ENCODE measurements at places on chromosomes 12 and 14.

DNA sequence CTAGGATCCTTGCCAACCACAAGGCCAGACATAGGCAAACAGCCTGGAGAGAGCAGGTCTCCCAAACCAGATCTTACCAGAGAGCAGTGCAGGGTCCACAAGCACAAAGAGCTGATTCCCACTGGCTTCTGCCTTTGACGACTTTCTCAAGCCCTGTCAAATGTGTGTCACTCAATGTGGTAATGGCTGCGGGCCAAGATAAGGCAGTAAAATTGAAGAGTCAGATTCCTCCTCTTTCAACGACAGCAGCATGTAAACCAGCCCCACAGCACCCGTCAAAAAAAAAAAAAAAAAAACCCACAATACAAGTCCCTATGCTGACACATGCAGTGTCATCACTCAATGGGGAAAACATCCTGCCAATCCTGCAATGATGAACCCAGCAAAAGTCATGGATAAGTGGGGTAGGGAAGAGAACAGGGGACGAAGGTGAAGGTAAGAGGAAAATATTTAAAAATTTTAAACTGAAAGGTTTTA is at the start of gene STON2:
STON2 (minus strand) TSS at position 123 of the 477 bp plus-strand sequence. CDS start 1,942 bp downstream, outside the sequence.
- no peak for DNase-seq

DNA sequence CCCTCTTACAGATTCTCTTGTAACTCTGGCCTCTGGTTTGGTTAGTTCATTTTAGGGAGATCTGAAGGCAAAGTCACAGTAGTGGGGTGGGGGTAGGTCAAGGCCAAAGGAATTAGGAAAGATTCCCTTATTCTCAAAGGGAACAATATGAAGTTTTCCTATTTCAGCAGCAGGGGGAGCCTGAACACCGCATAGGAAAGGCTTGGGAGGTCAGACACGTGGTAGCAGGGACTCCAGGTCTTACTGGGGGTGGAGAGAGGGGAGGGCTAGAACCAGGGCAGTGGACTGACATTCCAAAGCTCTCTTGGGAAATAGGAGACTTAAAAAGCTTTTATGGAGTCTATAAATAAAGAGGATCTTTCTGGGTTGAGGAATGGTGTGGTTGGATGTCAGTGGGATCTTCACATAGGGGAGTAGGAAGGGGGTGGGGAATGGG is 1.3 kb downstream of the ZC3H10 start:
- DNase-seq, result no peak

GRCh38 chr14:26601856-26602255 is 4.0 kb upstream of the NOVA1 start:
- DNase-seq, result no peak

DNA sequence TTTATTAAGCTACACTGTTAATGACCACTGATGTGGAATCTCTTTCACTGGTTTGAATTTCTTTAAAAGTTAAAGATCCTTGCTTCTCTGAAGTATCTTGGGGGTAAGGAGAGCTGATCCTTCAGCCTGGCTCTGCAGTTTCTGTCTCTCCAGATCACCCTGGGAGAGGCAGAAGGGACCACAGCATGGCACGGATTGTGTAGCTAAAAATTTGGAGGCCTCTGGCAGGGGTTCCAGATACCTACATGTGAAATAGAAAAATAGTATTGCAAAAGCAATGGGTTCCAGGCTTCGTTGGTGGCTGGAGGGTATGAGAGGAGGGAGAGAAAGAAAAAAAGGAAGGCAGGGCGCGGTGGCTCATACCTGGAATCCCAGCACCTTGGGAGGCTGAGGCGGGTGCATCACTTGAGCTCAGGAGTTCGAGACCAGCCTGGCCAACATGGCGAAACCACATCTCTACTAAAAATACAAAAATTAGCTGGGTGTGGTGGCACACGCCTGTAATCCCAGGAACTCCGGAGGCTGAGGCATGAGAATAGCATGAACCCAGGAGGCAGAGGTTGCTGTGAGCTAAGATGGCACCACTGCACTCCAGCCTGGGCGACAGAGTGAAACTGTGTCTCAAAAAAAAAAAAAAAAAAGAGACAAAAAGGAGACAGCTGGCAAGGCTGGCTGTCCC is 3.4 kb downstream of the CHST11 start:
- DNase-seq, result no peak

- no peak for DNase-seq
These were observed 105.6 kb downstream of the SLC25A47 start for GRCh38 chr14:100428727-100429126.

DNA sequence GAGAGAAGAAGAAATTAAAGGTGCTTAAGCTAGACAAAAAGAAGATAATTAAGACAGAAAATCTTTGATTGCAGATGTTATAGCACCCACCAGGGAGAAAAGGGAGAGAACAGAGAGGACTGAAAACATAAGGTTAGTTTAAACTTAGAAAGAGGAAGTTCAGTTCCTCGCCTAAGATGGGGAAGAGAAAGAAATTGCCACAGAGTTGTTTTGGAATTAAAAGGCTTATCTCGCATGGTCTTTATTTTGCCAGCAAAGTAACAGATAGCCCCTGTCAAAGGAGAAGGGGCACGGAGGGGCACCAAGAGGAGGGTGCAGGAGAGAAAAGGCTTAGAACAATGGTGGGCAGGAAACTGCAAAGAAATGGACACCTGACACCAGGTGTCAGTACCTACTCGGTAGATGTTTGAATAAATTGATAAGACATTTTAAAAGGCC is 17.8 kb upstream of the OXA1L start:
- DNase-seq, result no peak
